ENCODE measurements at places on chromosomes 6 and 20.
A peak's percentile ranks its signal among the peaks of the same experiment; 100 is the strongest.

GRCh38 chr20:16434062-16434664 is 139.1 kb downstream of the KIF16B start:
- no peak for DNase-seq

DNA sequence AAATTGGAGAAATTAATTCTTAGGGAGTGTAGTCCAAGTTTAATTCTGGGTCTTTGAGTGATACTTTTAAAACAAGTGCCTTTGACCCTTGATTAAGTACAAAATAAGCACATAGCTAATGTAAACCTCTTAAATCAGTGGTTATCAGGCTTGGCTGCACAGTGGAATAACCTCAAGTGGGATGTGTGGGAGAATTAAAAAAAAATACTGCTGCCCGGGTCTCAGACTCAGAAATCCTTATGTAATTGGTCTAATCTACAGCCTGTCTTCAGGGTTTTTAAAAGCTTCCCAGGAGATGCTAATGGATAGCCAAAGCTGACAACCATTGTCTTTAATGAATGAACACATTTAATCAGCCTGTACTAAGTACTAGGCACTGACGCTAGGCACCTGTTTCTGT is 28.5 kb upstream of the TMEM14A start:
- no peak for DNase-seq

DNA sequence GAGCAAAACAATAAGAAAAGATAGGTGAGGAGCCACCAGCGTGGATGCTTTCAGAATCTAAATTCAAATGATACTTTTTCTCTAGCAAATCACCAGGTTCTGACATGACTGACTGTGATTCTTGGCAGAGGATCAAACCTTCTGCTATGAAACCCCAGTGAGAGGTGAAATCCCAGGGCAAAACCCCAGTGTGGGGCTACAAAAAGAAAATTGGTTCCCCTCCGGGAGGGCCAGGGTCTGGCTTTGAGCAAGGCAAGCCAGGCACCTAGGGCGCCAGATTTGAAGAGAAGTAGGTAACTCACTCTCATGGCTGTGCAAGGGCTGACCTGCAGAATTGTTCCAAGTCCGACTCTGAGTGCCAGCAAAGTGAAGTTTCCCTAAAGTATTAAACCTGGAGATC is 20.2 kb upstream of the RALGAPA2 start:
- no peak for DNase-seq

DNA sequence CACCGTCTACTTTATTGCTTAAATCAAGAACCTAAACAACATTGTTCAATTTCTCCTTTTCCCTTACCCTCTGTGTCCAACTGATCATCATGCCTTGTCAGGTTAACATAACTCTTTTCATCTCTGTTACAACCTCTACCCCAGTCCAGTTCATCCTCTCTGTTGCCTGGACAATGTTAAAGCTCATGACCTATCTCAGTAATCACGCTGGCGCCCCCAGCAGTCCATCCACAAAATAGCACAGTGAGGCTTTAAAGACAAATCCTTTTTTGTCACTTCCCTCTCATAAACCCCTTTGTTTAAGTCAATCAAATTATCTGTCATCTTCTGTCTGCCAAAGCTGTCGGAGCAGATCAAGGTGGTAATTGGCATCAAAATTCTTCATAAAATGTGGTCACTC is 140.1 kb downstream of the QKI start:
- DNase-seq, result peak; percentile 15

- no peak for DNase-seq
Measured at GRCh38 chr20:51752343-51752951, 15.7 kb downstream of the ATP9A start.

DNA sequence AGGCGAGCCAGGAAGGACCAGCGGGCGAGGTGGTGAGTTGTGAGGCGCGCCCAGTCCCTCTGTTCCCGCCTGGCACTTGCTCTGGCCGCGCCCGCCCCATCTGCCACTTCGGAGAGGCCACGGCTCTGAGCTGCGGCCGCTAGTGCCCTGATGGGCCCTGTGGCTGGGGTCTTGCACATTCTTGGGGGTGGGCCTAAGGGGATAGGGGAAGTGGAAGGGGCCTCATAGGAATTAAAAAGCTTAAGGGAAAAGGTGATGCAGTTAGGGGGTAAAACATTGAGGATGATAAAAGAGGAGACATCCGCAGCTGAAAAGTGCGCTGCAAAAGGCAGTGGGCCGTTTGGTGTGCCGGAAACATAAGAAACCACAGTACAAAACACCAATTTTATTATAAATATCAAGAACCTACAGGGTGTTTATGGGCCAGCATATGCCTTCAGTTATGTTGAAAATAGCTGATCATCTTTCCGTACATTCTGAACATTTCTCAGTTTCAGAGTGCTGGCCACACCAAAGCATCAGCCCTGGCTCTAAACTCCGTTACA is 1.1 kb upstream of the PSMB8 start:
- no peak for DNase-seq

GRCh38 chr6:89385846-89386245 is 26.2 kb downstream of the RRAGD start:
- DNase-seq, result no peak

GRCh38 chr6:21390532-21391213 is 202.9 kb upstream of the SOX4 start:
- DNase-seq, result no peak

GRCh38 chr6:160041608-160042007 is 72.7 kb downstream of the IGF2R start:
- DNase-seq, result no peak

GRCh38 chr20:53138454-53139262 is 166.5 kb downstream of the TSHZ2 start:
- no peak for DNase-seq

GRCh38 chr6:32291543-32291942 is 67.7 kb upstream of the NOTCH4 start:
- DNase-seq, result no peak

DNA sequence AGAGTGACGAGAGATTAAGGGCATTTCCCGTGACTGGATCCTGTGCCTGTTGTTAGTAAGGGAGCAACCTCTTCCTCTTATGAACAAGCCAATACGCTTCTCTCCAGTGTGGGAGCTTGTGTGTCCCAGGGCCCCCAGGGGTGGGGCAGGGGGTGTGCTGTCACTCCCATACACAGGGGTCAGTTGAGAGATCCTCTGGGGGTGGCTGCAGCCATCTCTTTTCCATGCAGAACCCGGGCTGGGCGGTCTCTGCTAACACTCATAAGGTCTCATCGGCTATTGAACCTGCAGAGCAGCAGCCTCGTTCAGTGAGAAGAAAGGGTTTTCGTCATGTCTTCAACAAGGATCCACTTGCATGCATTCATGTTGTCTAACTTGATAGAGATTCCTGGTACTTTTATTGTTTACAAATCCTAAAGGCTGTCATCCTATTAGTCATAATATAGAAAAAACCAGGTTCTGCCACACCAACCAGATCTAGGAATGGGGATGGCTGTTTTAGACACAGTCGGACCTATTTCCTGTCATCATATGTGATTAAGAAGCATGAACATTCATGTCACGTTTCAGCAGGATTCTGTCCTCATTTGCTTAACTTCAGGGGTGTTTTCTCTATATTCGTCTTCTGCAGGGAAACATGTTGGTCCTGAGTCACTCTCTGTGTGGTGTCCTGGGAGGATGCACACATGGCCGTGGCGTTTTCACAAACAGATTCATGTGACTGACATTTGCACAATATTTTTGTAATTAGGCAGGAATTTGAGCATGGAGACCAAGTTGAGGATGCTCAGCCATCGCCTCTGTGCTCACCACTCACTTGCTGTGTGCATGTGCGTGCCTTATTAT is 13.3 kb upstream of the THBS2 start:
- no peak for DNase-seq

- DNase-seq, result peak; percentile 51
Measured at GRCh38 chr20:25058051-25058846, at the start of gene ACSS1. Gene ACSS1, minus strand, starts transcription at chr20:25058139. Its CDS starts 37 bp downstream, at chr20:25058102.

- no peak for DNase-seq
Measured at GRCh38 chr20:17029698-17030097, 197.1 kb upstream of the PCSK2 start.

DNA sequence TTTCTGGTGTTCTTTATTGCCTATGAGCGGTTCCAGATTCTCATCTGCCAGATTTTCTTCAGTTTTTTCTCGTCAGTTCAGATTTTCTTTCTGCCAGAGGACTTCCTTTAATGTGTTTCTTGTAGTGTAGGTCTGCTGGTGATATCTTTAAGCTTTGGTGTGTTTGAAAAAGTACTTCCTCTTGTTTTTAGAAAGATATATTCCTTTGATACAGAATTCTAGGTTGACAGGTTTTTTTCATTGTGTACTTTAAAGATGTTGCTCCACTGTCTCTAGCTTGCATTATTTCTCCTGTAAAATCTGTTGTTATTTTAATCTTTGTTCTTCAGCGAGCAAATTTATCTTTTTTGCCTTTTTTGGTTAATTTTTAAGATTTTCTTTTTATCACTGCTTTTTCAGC is 36.9 kb downstream of the ASXL1 start:
- no peak for DNase-seq

DNA sequence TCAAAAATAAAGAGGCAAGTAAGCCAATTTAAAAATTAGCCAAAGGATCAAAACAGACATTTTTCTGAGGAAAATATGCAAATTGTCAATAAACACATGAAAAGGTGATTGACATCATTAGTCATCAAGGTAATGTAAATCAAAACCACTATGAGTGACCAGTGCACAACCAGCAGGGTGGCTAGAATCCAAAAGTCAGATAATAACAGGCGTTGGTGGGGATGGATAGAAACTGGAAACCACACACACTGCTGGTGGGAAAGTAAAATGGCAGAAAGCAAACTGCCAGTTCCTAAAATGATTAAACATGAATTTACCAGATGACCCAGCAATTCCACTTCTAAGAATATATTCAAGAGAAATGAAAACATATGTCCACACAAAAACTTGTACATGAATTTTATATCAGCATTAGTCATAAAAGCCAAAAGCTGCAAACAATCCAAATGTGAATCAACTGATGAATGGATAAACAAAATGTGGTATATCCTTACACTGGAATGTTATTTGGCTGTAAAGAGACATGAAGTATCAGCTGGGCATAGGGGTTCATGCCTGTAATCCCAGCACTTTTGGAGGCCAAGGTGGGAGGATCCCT is 74.8 kb upstream of the MBOAT1 start:
- DNase-seq, result no peak

DNA sequence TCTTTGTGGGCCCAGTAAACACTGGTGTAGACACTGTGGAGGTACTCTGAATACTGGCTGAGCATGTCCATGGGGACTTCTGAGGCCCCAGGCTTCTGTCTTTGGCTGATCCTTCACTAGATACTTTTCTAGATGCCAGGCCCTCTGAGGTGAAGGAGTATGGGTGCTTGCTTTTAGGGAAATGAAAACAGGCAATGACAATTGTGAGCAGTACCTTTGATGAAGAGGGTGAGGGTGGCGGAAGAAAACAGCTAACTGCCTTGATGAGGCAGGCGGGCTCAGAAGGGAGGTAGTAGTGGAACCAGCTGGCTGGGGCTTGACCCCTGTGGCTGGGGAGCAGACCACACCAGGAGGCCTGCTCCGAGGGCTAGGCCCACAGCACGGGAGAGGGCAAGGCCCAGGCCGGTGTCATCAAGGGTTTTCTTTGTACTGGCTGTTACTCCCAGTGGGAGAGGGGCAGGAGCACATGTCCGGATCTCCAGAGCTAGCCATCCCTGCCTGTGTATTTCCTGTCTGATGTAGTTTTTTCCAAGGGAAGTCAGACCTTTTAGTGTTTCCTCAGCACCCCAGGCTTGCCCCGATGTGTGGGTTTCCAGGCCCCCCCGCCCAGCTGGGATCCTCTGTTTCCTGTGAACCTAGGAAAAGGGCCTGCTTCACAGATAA is 3.9 kb downstream of the PLCG1 start:
- no peak for DNase-seq

- no peak for DNase-seq
Measured at GRCh38 chr6:15297895-15298590, 52.2 kb downstream of the JARID2 start.

DNA sequence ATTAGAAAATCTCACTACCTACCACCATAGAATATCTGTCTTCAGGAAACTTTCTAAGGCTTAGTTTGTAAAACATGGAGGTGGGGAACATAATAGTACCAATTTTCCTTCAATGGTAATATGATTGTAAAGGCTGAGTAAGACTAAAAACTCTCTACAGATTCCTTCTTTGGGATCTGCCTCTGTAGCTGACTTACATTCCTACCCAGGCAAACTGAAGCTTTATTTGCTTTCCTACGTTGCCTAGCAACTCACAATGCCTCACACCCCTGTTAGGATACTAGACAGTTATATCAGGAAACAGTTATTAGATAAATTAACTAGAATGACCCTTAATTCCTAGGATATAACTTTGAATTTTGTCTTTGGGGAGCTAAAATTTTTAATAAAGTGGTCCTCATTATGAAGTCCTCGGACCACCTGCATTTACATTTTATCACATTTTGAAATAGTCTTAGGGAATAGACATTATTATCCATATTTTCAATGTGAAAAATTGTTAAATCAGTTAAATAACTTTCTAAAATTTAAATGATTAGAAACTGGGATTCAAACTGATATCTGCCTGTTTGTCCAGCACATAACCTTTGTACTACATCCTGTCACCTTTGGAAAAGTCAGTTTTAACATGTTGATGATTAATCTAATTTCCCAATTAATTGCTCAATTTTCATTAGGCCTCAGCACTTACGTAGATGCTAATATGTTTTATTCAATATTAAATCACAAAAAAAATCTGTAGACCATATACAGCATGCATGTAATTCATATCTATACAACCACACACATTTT is 591.4 kb downstream of the RNF144B start:
- no peak for DNase-seq

DNA sequence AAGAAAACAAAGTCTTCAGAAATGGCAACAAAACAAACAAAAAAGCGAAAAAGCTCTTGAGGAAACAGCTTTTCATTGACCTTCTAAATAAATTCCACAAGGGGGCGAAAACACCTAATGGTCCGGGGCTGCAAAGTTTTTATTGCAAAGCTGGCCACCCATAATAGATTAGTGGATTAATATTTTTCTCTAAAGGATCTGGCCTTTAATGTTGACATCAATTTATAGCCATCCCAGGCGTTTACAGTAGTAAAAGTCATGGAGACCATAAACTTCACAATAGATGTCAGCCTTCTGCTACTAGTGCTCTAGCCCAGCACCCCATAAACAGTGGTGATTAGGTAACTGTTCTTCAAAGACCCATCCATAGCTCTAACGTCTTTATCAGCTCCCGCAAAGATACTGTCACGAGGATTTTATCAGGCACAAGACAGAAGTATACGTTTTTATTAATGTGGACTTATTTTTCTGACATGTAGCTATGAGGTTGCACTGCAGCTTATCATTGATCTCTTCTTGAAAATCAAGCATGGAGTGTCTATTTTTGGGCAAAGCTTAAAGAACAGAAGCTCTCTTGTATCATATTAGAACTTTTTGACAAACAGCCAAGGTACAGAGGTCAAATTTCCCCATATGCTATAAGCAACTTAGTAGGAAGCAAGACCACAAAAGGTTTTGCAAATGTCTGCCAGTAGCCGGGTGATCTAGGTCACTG is 4.7 kb downstream of the CITED2 start:
- DNase-seq, result no peak

GRCh38 chr6:22737331-22737730 is 168.0 kb downstream of the HDGFL1 start:
- DNase-seq, result no peak

GRCh38 chr6:95519228-95520037 is 57.9 kb upstream of the MANEA start:
- no peak for DNase-seq

GRCh38 chr20:56158489-56158888 is 90.0 kb upstream of the MC3R start:
- no peak for DNase-seq
